ENCODE measurements at places on chromosomes 3 and 15. TPM values are rescaled to one million over a fixed set of nuclear protein-coding genes. Genes with fewer than 3 reads are reported as not detected.

GRCh38 chr15:29785136-29785535, 37.1 kb downstream of the TJP1 start:
- DNase-seq = no peak

- DNase-seq = no peak
Measured at GRCh38 chr15:28919201-28919635, 33.4 kb downstream of the APBA2 start.

NR1I2 gene
- 0.69 TPM for total RNA-seq

DNA sequence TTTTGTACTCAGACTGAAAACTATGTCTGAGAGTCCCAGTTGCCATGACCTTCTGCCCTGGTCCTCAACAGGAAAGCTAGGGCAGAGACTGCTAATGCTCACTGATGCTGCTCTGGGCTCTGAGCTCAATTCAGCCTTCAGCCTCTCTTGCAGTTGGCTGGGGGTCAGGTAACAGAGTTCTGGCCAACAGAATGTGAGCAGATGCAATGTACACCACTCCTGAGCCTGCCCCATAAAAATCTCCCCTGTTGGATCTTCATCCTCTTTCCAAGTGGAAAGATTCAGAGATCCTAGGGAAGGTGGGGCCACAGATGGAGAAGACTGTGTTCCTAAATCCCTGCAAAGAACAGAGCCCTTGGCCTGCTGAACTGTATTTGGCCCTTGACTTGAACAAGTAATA, 87.8 kb downstream of the PDZRN3 start:
- no peak for DNase-seq

DNA sequence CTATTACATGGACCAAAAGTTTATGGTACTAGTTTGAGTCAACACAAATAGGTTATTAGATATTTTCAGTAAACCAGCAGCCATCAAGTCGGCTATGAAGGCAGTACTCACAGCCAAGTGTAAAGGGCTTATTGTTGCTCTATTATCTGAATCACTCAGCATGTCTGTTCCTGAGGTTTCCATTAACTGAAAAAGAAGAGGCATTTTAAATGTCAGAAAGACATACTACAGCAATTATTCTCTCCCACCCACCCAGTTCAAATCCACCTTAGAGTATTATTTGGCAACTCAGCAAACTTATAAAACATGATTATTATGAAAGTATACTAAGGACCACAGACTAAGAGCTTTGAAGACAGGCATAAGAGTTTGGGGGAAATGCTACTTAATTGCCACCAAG, 93.1 kb downstream of the BTD start:
- DNase-seq = no peak

- DNase-seq = no peak
Measured at GRCh38 chr3:71726146-71726545, 944 bp upstream of the EIF4E3 start.

PML gene
- total RNA-seq = 74.8 TPM

GRCh38 chr3:27312044-27312668, 57.0 kb downstream of the NEK10 start:
- peak; percentile 33 for DNase-seq

LRRIQ4 gene
- total RNA-seq = not detected

- DNase-seq = peak; percentile 43
Measured at GRCh38 chr3:140898340-140899180, 43.1 kb upstream of the SLC25A36 start.

DNA sequence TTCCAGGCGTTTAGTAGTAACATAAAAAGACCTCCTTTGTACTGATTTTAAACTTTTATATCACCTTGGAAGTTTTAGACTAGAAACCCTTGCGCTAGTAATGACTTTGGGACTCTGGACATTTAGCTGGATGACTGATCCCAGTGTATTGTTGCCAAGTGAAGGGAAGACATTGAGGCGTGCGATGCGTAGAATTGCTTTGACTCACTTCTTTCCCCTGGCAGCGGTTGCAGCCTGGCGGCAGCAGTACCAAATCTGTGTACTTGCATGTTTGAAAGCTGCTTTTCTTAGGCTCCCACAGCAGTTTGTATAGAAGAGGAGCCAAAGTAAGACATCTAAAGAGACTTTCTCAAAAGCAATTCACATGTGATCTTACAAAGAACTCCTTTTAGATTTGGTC, 151.6 kb downstream of the BBX start:
- peak; percentile 37 for DNase-seq

DNA sequence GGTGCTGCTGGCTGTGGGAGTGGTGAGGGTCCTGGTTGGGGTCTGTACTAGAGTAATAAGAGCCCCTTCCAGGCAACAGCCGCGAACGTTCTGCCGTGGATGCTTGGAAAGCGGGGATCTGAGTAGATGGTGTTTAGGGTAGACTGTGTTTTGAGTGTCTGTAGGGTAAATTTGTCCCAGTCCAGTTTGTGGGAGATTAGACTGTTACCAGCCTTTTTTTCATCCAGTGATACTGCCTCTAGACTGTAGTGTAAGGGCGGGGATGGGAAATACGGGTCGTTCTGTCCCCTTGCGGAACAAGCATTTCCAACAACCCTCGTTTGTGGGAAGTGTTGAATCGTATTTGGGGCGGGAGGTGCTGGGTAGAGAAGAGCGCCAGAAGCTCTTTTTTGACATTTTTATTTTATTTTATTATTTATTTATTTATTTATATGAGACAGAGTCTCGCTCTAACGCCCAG, 424 bp downstream of the HAUS2 start:
- no peak for DNase-seq

GRCh38 chr3:37676885-37677284, 184.8 kb upstream of the CTDSPL start:
- DNase-seq = no peak

SCN11A gene
- total RNA-seq = not detected

DNA sequence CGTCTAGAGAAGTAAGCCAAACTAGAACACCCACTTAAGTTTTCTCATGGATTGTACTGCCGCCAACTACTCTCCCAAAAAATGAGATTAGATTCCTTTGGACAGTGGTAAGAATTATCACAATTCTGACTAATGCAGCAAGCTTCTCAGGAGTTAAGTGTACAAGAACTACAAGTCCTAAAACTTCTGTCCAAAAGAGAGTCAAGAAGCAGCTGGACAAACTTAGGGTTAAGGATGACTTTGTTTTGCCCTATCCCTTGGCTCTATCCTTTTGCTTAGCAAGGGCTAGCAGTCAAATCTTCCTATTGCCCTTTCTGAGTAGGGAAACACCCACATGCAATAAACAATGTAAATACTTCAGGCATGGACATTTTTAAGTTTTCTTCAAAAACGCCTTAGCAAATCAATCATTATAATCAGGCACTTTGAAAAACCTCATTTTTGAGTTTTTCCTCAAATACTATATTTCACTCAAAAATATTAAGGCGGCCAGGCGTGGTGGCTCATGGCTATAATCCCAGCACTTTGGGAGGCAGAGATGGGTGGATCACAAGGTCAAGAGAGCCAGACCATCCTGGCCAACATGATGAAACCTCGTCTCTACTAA, 19.5 kb downstream of the RAF1 start:
- no peak for DNase-seq

All from epithelial cell of proximal tubule (primary cell).